ENCODE measurements at places on chromosomes 4 and X.

- DNase-seq, result no peak
Measured at GRCh38 chr4:37689353-37690095, 3.3 kb upstream of the RELL1 start.

GRCh38 chr4:76882630-76883029 lies 15.3 kb downstream of the SOWAHB start:
- DNase-seq, result no peak

- DNase-seq, result no peak
Measured at GRCh38 chr4:55117511-55117910, 7.9 kb downstream of the KDR start.

DNA sequence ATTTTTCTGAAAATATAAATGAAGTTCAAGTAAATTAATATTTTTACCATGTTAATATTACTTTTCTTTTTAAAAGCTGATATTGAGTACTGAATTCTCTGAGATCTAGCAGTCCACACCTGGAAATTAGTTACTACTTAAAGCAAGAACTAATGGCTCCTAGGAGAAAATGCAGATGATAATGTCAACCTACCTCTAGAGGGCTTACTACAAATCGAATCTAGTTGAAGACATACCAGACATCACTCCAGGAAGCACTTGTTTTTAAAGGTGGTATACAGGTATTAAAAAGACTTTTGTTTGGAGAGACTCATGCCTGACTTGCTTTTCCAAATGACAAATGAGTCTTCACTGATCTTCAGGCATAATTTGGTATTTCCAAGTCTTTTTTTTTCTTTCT lies 516.4 kb upstream of the BOD1L1 start:
- DNase-seq, result no peak

- DNase-seq, result no peak
Measured at GRCh38 chr4:102761906-102762305, 1.1 kb upstream of the MANBA start.

DNA sequence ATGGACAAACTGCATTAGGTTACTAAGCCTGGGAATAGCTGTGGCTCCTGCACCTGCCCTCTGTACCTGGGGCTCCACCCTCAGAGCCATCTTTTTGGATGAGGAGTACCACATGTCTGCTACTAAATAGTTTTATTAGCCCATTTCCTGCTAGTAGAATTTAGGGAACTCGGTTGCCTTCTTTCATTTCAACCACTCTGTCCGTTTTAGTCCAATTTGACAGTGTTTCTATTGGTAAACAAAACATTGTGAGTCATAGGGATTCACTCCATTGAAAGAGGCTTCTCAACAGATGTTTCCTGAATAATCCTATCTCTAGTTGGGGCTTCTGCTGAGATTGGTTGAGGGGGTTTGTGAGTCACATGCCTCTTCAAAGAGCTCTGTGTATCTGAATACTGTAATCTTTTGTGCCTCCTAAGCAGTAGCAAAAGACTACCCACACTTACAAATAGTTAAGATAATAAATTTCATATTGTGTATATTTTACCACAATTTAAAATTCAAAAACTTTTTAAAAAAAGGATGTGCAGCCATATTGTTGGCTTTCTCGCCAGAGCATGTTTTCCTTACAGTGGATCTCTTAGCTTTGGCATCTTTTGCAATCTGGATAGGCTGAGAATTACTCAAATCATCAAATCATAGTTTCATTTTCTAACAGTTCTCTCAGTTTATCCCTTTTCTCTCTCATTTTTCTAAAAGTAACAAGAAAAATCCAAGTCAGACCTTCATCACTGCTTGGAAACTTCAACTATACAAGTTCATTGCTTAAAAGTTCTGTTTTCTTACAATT lies 9.9 kb downstream of the FAM200B start:
- peak; percentile 34 for DNase-seq

DNA sequence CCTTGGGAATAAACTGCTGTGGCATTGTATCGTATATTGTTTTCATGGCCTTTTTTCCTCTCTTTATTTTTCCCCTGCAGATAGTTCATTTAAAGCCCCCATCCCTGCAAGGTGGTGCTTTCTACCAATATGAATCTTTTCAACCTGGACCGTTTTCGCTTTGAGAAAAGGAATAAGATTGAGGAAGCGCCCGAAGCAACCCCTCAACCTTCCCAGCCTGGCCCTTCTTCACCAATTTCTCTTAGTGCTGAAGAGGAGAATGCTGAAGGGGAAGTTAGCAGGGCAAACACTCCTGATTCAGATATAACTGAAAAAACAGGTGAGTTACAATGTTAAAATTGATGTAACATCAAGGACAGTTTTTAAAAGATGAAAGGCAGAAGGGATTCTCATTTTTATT lies 601 bp downstream of the SMARCAD1 start:
- DNase-seq, result no peak

GRCh38 chr4:168857009-168857408 lies 153.0 kb downstream of the CBR4 start:
- DNase-seq, result no peak

DNA sequence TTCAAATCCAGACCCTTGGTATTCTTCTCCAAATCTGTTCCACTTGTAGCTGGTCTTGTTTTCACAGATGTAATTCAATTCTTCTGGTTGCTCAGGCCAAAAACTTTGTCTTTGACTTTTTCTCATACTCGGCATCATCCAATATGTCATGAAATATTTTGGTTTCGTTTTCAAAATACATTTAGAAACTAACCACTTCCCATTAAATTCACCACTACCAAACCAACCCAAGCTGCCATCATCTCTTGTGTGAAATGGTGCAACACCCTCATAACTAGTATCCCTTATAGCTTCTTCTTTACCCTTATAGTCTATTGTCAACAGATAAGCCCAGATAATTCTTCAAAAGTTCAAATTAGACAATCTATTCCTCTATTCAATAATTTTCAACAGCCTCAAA lies 192.1 kb downstream of the PRR32 start:
- DNase-seq, result no peak

Data from Ammon's horn (tissue), 1 donor.